ENCODE measurements at places on chromosomes 6 and 20.

DNA sequence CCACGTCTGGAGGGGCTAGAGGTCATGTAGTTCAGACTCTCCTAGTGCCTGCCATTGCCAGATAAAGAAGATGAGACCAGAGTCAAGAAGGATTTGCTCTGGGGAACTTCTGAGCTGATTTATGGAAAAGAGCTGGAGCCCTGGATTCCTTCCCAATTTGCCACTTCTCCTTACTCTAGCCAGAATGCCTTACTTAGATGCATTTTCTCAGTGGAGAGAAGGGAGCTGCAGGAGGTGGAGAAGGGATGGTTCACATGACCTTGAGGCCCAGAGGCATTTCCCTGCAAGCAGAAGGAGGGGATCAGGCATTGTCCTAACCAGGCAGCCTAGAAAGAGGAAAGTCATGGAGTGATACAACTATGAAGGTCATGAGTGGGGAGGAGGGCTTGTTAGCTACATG lies 122.2 kb downstream of the UNC5CL start:
- no peak for DNase-seq

GRCh38 chr6:3421791-3422434 lies 34.9 kb downstream of the SLC22A23 start:
- no peak for DNase-seq

DNA sequence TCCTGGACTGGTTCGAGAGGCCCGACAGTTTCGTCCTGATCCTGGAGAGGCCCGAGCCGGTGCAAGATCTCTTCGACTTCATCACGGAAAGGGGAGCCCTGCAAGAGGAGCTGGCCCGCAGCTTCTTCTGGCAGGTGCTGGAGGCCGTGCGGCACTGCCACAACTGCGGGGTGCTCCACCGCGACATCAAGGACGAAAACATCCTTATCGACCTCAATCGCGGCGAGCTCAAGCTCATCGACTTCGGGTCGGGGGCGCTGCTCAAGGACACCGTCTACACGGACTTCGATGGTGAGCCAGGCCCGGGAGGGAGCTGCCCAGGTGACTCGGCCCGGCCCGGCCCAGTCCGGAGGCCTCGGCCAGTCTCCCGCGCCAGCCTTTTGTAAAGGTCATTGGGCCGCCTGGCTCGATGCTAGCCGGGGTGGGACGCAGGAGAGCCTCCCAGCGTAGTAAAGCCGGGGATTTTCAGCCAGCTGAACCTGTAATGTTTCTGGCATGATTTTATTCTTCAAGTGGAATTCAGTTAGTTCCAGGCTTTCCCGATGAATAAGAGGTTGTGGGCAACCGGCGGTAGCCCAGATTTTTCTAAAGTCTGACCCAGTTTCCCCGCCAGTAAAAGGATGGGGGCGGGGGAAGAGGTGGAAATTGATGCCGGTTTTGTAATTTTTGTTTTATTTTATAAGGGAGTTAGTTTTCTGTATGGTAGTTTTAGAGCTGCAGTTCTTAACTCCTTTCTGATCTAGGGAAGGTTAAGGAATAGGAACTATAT lies 1.4 kb downstream of the PIM1 start:
- peak; percentile 64 for DNase-seq

GRCh38 chr6:26272171-26272637 lies 92.8 kb upstream of the BTN3A2 start:
- peak; percentile 89 for DNase-seq

DNA sequence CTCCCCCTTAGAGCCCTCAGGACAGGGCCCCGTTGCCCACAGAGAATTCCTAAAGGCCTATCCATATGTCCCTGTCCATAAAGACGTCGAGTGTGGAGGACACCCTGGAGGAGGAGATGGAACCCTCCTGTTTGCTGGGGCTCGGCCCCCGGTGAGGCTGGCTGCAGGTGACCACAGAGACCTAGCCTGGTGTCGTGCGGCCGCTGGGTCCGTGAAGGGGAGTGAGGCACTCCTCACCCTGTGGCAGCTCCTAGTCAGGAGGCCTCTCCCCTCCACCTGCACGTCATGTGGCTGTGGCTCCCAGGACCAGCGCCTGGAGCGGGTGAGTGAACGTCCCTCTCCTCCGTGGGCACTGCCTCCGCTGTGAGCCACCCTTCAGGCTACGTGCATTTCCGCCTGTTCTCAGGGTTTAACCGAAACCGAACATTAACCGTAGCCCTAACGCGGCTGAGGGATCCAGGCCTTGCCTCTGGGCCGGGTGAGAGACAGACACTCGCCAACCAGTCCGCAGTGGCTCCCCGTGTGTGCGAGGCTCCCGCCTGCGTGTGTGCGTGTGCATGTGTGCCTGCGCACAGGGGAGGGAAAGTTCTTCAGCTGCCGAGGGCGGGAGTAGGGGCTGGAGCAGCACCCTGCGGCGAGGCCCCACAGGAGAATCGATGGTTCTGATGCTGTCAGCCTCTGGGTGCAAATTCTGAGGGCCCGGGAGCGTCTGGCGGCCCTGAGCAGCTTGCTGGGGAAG lies 5.9 kb upstream of the TCEA2 start:
- no peak for DNase-seq

DNA sequence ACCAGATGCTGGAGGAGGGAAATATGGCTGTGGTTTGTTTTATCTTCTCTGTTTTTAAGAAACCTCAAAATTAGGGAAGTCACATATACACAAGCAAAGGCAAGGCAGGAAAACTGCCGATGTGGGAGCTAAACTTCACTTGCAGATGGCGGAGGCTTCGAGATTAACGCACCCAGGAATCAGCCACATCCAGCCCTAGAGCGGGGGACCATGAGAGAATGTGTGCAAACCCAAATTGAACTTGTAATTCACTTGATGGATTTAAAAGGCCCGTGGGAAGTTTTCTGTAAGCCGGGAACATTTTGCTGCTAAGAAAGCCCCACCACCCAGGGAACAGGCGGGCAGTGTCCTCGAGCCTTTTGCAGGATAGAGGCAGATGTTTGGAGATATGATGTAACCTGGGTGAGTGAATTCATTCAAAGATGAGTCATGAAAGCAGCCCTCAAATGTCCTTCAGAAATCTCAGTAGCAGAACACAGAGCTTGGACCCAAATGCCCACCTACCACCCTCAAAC lies 39.9 kb downstream of the PREX1 start:
- DNase-seq = no peak

- DNase-seq = peak; percentile 91
Measured at GRCh38 chr6:35497571-35498421, 917 bp upstream of the TEAD3 start.

GRCh38 chr20:44942264-44942973 lies 17.8 kb downstream of the TOMM34 start:
- DNase-seq = no peak

GRCh38 chr6:116316772-116317467 lies 37.2 kb upstream of the TSPYL1 start:
- DNase-seq = no peak

DNA sequence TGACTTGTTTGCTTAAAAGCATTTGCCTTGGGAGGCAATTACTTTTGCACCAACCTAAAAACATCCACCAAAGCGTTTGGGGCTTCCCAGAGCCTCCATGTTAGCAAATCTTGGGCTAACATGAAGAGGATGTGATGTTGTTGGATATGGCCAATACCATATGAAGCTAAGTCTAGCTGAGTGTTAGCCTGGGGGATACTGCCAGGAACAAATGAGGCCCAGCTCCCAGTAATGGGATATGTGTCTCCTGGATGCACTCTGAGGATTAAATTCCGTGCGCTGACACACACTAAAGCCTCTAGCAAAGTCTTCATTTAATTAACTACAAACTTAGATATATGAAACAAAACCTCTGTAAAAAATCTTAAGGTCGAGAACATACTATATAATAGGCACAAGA lies 35.3 kb upstream of the HBS1L start:
- no peak for DNase-seq

DNA sequence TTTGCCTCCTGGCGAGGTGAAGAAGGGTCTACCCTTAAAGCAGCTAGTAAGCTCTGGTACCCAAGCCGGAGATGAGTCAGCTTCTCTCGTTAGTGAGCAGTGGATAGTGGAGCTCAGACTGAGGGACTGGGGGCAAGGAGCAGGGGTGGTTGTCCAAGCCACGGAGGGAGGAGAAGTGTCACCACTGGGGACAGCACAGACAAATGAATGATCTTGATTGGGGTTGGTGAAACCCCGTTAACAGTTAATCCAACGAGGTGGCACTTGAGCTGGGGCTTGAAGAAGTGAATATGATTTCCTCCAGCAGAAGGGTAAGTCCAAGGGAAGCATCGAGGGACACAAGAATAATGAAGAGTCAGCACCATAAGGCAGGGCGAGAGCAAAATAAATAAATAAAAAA lies 43.0 kb downstream of the JARID2 start:
- DNase-seq = no peak

- no peak for DNase-seq
Measured at GRCh38 chr6:169824848-169825557, 73.6 kb downstream of the ERMARD start.

GRCh38 chr6:116369540-116369939 lies 1.2 kb upstream of the DSE start:
- DNase-seq = no peak

DNA sequence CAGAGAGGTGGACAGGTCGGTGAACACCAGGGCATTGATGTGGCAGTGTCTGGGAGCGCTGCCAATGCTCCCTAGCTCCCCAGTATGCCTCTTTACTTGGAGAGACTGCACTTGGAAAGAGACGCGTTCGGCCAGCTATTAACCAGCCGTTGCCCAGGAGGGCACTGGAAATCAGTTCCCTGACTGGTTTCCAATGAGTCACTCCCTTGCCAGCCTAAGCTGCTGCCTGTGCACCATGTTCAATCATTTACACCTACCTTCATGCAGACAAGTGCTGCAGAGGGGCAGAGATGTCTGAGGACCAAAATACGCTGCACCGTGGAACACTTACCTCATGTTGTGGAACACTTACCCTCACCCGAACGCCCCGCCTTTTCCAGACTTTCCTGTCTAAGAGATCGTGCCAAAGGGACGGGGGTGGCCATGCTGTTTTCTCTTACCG lies 151.6 kb downstream of the SOBP start:
- peak; percentile 86 for DNase-seq

GRCh38 chr6:116439522-116440051 lies 21.6 kb upstream of the CALHM6 start:
- no peak for DNase-seq

GRCh38 chr20:33653900-33654596 lies 8.1 kb upstream of the C20orf144 start:
- peak; percentile 89 for DNase-seq

DNA sequence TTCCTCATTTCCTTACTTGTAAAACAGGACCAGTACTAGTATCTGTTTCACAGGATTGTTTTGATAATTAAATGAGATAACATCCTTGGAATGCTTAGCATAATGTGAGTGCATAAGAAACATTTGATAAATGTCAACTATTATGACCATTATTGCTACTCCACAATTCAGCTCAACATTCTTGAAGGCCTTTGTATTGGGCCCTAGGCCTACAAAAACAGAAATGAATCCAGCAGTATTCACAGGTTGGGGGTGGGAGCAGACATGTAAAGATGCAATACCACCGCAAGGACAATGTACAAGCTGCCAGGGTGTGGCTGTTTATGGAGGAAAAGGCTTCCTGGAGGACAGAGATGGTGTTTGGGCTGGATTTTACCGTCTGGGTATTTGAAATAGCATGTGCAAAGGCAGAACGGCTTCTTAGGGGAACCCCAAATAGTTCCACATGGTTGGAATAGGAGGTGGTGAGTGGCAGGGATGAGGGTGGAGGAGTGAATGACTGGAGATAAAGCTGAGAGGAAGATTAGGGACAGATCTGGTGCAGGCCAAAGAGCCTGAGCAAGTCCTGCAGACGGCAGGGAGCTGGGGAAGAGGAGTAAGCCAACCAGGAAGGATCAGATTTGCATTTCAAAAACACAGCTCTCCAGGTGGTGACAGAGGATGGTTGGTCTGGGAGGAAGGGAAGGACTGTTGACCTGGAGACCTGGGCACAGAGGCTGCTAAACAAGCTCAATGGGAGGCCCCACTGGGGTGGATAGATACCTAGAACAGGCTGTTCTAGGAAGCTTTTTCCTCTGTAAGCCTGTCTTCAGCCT lies 57.0 kb upstream of the EPB41L1 start:
- no peak for DNase-seq

- DNase-seq = peak; percentile 33
Measured at GRCh38 chr6:160118620-160119229, 2.9 kb upstream of the SLC22A1 start.

DNA sequence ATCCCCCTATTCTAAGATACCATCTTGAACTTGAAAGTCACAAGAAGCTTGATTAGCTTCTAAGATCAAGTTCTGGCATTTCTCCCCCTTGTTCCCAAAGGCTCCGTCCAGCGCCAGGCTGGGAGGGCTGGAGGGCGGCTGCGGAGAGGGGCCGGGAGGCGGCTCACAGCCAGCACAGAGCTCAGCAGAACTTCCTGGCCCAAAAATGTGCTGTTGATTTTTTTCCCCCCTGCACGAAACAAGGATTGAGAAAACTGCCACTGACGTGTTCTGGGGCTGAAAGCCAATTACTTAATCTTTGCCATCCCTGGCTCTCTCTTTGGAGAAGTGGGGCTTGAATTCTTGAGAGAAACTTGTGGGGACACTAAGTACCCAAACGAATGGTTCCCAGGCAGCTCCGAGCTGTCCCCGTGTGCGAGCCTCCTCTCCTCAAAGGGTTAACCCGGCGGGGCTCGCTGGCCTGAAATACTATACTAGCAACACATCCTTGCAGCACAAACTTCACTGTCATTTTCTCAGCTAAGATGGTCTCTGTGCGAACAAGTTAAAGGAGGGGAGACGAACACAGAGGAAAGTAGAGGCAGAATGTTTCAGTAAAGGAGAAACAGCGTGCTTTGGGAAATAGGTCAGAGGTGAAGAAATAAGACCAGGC lies 452 bp downstream of the TRAF3IP2 start:
- DNase-seq = peak; percentile 71

GRCh38 chr6:162873537-162873936 lies 145.8 kb downstream of the PACRG start:
- DNase-seq = no peak

GRCh38 chr6:165223736-165224135 lies 85.7 kb downstream of the C6orf118 start:
- no peak for DNase-seq

DNA sequence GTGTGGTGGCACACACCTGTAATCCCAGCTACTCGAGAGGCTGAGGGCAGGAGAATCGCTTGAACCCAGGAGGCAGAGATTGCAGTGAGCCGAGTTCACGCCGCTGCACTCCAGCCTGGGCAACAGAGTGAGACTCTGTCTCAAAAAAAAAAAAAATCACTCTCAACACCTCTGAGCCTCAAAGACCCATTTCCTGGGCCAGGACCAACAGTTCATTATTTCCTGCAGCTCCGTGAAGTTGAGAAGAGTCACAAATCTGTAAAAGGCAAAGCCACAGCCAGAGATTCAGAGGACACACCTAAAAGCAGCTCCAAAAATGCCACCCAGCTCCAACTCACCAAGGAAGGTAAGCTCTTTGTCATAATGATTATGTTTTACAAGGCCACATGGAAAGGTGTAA lies 15.2 kb upstream of the NOP56 start:
- DNase-seq = no peak
